Activated CD4-positive, alpha-beta T cell treated with anti-CD3 and anti-CD28 coated beads, Interleukin-2, amount 10 ng/mL, durations not matched to agents 24 days and 14 days (primary cell): ENCODE measurements at places on chromosomes 4 and X.

- no peak for DNase-seq
These were observed 419.3 kb upstream of the SLIT2 start for GRCh38 chr4:19832411-19832810.

DNA sequence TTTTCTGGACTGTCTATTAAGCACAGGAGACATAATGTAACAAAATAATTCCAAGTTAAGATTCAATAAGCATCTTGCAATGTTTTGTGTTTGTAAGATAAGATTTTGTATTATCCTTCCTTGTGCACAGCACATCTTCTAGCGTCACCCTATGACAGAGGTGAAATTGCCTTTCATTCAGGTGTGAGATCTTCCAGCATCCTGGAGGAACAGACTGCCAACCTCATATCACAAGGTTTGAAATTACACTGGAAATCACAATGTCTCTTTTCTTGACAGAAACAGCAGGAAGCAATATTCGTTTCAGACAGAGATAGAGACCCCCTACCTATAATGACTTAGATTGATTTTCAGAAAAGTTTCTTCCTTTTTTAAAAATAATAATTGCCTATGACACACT, 668.6 kb downstream of the GABRG1 start:
- DNase-seq: no peak

DNA sequence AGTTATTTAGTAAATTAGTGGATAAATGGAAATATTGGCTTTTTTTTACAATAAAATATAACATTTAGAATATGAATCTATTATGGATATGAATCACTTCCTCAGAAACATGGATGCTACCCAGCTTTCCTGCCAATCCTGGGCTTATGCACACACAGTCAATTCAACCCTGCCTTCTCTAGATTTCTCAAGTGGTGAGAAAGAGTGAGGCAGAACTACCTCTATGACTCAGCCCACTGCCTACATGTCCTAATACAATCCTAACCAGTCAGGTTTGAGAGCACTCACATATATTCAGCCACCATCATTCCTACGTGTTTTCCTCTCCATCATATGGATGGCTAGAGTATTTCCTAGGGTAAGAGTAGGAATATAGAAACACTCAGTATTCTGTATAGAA, 91.1 kb upstream of the ANKRD50 start:
- DNase-seq: no peak

- peak; percentile 67 for DNase-seq
These were observed 941.2 kb upstream of the TENM3 start for GRCh38 chr4:181301735-181302710.

- no peak for DNase-seq
These were observed 373.0 kb downstream of the MID1IP1 start for GRCh38 chrX:39174241-39174771.

GRCh38 chr4:41927796-41928499, 7.3 kb upstream of the TMEM33 start:
- DNase-seq: peak; percentile 22

DNA sequence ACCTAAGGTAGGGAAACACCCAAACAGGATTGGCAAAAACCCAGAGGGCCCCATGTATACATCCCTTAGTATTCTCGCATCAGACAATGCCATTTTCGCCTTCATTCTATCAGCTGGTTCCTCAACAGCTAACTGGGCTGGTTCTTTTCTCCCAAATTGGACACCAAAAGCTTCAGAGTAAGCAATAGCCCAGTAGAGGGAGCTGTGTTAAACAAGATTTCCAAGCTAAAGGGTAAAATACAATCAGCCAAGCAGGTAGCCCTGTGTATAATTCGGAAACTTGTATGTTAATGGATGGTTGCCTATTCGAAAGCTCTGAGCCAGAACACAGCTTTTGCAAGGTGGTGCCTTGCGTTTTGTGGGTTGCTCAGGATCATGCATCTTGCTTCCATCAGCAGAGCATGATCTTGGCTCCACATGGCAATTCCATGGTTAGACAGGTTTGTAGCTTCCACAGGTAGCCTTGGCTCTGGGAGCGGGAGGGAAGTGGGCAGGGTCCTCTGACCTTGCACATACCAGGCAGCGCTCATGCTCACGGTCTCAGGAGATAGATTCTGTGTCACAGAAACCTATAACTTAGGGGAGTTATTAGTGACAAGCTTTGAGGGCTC, 115.2 kb upstream of the LNX1 start:
- DNase-seq: no peak

- no peak for DNase-seq
These were observed 13.8 kb downstream of the BCOR start for GRCh38 chrX:40083979-40084359.

GRCh38 chr4:54107951-54108748, 8.2 kb downstream of the GSX2 start:
- DNase-seq: no peak

GRCh38 chr4:5755679-5756078, 44.7 kb downstream of the EVC start:
- no peak for DNase-seq

DNA sequence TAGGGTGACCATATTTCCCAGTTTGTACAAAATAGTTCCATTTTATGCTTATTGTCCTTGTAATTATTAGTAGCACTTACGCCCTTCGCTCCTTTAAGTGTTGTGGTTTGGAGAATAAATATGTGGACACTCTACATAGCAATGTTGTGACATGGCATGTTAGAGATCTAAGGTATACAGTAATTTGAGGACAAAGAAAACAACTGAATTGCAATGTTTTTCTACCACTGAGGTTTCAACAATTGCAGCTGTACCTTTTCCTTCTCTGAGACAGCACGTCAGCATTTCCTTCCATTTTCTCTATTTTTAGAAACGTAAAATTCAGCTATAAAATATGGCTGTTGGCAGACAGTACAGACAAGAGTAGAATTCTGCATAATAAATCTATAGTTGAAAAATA, 323.1 kb downstream of the MAPK10 start:
- DNase-seq: no peak

GRCh38 chr4:19829101-19829500, 422.6 kb upstream of the SLIT2 start:
- DNase-seq: no peak

- no peak for DNase-seq
These were observed 44.7 kb upstream of the ARHGAP24 start for GRCh38 chr4:85430226-85430625.

GRCh38 chr4:113293674-113294073, 244.2 kb downstream of the ANK2 start:
- no peak for DNase-seq

GRCh38 chr4:142817442-142817841, 28.7 kb downstream of the INPP4B start:
- DNase-seq: peak; percentile 77

DNA sequence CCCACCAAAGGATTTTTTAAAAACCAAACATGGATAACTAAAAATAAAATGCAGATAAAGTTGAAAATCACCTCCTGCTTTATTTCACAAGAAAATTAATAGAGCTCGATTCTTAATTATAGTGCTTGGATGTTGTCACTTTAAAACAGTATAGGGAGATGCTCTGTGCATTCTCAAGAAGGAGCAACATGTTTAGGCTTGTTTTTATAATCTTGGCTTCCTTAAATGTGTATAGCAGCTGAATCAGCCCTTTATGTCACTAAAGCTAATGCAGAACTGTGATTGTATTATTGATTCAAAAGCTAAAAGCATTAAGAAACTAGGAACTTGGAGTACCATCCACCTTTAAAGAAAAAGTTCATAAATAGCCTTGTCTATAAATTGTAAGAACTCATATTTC, 12.9 kb downstream of the UTP3 start:
- DNase-seq: no peak

GRCh38 chr4:38775326-38775725, 7.5 kb downstream of the TLR10 start:
- no peak for DNase-seq

GRCh38 chr4:38411092-38411491, 252.9 kb upstream of the KLF3 start:
- no peak for DNase-seq

DNA sequence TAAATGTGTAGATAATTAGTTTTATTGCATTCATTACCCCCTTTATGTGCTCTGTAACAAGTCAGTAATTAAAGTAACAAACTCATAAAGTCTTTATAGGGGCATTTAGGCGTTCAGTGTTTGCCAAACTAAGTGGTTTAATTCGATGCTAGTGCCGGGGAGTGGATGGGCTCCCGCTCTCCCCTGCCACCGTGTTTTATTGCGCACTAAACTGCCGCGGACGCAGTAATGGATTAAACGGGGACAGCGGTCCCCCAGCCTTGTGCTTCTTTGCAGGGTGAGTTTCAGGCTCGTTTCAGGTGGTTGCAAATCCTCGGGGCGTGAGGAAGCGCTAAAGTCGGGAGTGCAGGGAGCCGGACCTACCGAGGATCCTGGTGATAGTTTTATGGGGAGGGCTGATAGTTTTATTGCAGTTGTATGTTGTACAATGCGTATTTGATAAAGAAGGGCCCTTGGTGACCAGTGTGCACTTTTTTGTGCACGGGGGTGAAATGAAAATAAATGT, 1.6 kb upstream of the PHOX2B start:
- no peak for DNase-seq

DNA sequence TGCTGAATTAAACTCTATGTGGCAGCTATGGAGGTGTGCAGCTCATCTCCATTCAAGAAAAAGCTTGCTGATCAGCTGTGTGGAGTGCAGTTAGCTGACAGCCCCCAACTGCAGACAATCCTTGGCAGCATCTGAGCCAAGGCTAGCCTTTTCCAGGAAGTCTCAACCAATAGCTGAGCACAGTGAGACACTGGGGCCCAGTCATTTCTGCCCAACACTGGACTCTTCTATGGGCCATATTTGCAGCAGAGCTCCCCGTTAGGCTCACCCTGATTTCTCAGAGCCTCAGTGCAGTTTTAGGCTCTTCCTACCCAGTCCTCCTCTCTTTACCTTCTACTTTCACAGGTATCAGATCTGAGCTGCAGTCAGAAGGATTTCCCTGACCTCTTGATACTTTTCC, 12.9 kb downstream of the DDX53 start:
- DNase-seq: no peak

DNA sequence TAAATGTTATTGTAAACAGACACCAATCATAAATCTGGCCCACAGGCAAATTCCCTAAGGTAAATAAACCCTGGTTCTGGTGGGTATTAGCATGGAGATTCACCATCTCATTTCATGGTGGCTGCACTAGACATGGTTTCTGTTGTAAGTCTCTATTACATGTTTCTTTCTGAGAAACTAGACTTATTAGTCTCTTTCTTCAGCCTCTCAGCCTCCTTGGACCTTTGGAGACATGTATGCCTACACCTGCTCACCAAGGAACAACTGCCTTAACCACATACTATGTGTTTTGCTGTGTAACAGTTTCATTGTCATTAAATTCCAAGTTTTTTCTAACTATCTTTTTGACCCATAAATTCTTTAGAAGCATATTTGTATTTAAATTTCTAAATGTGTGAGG, 13.1 kb downstream of the DDIT4L start:
- DNase-seq: no peak

DNA sequence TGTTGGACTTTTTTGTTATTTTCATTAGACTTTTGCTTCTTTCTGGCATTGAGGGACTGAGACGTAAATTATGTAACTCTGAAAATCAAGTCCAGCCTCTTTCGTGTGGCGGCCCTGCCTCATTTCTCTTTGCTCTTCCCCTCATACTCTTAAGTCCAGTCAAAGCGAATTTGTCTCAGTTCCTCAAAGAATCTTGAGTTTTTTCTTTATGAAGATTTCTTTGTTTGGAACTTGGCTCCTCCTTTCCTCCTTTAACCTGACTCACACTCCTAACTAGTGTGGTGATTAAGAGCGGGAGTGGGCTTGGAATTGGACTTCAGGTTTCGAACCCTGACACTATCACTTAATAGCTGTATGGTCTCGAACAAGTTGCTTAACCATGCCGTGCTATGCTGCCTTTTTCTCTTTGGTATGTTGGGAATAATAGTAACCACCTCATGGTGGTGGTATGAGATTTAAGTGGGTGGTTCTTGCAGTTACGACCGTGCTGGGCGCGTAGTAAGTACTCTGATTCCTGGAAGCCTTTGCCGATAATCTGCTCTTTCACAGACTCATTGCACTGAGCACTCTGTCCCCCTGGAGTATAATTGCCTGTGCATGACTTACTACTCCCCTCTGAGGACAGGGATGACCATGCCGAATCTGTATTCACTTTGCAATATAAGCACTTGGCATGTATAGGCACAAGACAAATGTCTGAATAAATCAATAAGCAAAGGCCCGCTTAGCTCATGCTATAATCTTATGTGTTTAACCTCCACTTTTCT, 19.1 kb downstream of the FNIP2 start:
- no peak for DNase-seq

DNA sequence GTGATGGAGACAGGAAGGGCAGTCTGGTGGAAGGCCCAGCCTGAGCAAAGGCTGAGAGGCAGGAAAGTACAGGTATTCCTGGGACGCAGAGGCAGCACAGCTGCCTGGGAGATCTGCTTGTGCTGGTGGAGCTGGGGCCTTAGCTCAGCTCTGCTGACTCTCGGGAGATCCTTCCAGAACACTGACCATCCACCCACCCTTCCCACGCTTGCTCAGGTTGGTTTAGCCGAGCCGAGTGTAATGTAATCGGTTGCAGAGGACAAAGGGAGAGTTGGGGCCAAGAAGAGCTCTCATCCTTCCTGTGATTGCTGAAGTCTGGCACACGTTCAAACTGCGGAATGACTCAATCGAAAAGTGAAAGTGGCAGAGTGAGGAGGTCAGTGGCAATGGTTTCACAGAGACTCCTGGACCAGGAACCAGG, 43.1 kb upstream of the GPR78 start:
- DNase-seq: no peak

GRCh38 chrX:146707781-146708180, 101.8 kb upstream of the CXorf51B start:
- no peak for DNase-seq

DNA sequence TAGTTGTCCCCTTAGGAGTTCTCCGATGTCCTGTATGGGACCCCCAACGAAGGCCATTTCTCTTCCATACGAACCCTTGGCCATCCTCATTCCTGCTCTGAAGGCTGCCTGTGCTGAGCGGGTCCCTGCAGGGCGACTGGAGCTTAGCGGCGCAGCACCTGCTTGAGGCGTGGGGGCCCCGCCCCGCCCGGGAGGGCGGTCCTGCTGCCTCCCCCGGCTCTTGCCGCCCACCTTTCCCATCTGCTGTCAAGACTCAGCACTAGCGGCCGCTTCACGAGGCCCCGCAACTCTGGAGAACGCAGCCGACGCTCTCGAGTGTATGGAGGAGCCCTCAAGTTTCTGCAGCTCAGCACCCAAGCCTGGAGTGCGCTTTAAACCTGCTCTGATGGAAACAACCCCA, 197.7 kb downstream of the TRIML1 start:
- no peak for DNase-seq

DNA sequence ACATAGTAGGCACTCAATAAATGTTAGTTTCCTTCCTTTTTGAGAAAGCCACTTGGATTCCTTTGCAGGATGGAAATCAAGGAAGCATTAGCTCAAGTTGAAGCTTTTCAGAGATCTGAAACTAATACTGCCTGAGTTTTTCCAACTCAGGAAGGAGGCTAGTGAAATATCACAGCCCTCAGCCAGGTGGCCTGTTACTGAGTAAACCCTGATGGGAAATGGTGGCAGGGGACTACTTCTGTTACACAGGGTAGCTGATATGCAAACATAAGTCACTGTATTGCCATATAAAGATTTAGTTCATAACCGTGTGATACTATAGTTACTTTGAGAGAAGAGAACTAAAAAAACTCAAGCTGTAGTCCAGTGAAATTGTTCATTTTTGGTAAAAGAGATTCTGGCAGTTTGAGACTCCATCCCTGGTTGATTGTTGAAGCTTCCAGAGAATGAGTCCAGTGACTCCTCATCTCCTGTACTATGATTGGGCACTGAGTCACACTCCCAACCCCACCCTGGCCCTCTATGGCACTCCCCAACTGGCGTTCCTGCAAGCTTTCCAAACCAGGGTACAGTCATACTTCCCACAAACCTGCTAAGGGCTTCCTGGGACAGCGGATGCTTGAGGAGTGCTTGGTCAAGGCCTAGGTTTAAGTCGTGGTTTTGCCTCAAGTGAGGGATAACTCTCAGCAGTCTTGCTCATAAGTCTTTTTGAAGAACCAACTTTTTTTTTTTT, 81.8 kb downstream of the MID1IP1 start:
- DNase-seq: peak; percentile 14
